ENCODE measurements at places on chromosomes 11 and 22.

DNA sequence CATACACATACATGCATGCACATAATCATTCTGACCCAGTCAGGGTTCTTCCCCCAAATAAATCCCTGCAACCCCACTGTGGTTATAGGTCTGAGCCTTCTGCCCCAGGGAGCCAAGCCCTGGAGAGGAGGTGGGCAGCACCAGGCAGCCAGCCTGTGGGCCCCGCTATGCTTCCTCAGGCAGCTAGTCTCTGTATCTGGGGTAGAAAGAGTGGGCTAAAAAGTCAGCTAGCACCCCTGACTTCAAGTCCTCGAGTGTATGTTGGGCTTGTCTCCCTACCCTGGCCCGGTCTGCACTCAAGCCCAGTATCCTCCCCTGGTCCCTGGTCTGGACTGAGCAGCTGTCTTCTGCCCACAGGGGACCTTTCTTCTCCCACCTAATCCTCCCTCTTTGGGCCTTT, 28.0 kb downstream of the KCNQ1OT1 start:
- no peak for DNase-seq

- no peak for DNase-seq
Observed at GRCh38 chr22:17931400-17931825, 92.9 kb downstream of the MICAL3 start.

- DNase-seq, result no peak
Observed at GRCh38 chr22:46381731-46382130, 46.2 kb downstream of the TRMU start.

GRCh38 chr11:14746857-14747395, 103.3 kb downstream of the PDE3B start:
- no peak for DNase-seq

- DNase-seq, result no peak
Observed at GRCh38 chr11:88292171-88292843, 45.2 kb downstream of the CTSC start.
